ENCODE measurements at places on chromosomes 13 and 19.

GRCh38 chr13:21326155-21327031 is 132.7 kb downstream of the ZDHHC20 start:
- DNase-seq: no peak

- DNase-seq: peak; percentile 64
Observed at GRCh38 chr13:107866032-107866940, 349.1 kb downstream of the LIG4 start.

DNA sequence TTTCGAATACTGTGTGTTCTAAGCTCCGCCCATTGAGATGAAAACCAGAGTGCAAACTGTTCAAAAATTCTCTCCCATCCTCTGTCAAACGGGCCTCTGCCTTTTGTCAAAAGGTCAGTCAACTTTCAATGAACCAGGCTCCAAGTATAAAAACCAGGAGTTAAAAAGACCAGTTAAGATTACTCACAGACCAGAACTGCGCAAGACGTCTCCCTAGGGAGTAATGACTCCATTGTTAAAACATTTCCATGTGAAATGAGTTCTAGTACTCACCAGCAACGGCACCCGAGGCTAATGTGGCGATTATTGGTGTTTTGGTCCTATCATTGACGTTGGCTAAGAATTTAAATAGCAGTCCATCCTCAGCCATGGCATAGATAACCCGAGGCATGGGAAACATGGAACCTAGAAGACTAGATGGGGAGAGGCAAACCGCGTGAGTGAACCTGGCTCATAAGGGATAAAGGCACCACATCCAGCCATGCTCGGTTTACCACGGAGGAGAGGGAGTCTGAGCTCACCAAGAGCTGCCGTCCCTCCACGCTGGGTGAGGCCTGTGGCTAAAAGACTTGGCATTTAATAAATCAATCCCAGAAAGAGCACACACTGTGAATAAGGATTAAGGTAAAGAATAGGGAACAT is 73.3 kb downstream of the SLC7A1 start:
- no peak for DNase-seq

- no peak for DNase-seq
Observed at GRCh38 chr19:12705169-12705568, 8.7 kb upstream of the FBXW9 start.

DNA sequence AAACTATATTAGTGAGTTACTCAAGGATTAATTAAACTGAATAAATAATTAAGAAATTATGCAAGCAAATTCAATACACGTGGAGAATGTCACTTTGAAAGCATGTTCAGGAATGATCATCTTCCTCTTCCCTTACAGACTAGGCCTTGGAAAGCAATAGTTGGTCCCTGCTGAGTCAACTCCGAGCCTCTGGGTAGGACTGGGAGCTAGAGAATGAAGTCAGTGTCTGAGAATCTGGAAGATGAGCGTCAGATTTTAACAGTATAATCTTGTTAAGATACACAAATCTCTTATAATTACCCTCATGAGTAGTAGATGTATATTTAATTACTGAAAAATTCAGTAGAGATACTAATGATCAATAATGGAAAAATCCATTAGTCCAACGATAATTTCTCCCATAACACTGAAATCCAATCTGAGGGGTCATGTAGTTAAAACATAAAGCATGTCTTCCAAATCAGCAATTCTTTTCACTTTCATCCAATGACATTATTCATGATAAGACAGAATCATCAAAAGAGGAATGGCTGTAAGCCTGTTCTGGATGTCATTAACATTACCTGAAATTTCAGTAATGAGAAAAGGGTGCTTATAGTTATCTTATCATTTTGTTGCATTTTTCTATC is 423.0 kb downstream of the DCT start:
- DNase-seq: no peak

GRCh38 chr13:32629313-32629712 is 43.1 kb downstream of the PDS5B start:
- no peak for DNase-seq

DNA sequence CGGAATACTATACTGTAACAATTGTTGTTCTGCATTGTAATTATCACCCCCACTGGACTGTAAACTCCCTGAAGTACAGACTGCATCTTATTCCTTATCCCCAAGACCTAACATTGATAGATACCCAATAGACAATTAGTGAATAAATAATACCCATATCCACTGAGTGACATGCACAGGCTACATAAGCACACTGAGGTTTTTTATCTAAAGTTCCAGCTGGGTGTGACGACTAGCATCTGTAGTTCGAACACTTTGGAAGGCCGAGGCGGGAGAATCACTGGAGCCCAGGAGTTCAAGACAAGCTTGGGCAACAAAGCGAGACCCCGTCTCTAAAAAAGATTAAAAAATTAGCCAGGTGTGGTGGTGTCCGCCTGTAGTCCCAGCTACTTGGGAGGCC is 2.5 kb downstream of the KPNA3 start:
- no peak for DNase-seq

Measured in NCI-H345 (cell line).